ENCODE measurements at places on chromosomes 4 and X.
A peak's percentile ranks its signal among the peaks of the same experiment; 100 is the strongest.

- no peak for DNase-seq
Measured at GRCh38 chr4:167897116-167897515, 195.2 kb upstream of the ANXA10 start.

DNA sequence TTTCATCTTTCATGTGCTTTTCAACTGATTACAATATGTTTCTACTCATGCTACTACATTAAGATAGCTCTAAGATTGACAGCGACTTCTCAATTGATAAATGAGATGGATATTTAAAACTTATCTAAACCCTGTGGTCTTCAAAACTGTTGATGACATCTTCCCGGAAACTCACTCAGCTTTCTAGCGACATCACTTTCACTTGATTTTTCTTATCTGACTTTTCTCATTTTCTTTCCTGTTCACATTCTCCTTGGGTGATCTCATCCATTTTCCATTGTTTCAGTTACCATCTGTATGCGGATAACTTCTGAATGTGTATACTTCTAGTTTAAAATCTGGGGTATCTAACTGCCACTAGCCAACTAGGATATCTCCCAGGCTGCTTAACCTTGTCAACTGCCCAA lies 3.1 kb downstream of the POLR2B start:
- no peak for DNase-seq

DNA sequence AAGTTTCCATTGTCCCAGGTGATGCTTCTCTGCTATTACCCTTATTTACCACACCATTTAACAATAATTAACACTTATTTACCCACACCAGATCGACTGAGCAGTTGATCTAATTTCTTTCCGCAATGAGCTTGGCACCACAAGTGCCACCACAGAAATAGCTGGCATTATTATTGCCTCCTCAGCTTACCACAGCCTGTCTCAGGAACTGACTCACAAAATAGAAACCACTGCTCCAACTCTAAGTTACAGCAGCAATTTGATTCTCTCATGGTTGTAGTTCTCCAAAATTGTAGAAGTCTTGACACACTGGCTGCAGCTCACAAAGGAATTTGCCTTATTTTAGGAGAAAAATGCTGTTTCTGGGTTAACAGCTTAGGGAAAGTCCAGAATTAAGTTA lies 22.5 kb downstream of the ZNF721 start:
- no peak for DNase-seq

- DNase-seq = peak; percentile 9
Measured at GRCh38 chr4:172826346-172826745, 342.3 kb upstream of the GALNT7 start.

DNA sequence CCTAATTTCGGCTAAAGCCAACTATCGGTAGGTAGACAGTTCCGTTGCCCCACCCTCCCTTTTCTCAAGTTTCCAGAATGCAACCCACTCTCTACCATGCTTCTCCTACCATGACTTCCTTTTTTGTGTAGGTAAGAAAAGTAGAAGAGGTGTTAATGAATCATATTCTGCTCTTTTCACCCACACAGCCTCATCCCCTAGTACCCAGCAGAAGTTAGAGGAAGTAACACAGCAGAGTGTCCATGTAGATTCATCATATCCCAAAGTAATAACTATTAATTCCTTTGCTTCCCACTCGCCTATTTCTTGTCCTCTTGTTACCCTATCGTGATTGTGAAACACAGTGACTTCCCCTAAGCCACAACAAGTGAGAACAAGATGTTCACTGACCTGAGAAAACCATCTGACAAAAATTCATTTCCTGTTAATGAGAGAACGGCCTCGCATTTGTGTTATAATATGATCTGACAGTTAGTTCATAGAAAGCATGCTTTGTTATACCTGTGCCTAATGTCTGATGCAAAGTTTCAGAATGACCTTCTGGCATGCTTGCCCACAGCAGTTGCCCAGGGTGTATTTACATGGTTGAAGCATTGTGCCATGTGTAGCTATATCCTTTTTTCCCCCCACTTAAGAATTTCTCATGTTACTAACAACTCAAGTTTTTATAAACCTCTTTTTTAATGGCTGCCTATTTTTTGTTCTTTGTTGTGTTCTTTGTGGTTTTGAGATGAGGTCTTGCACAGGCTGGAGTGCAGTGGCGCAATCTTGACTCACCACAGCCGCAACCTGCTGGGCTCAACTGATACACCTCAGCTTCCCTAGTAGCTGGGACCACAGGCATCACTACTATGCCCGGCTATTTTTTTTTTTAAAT lies 185.6 kb downstream of the RAP1GDS1 start:
- no peak for DNase-seq
